ENCODE measurements at places on chromosomes 3 and 15.

- no peak for DNase-seq
These were observed 1099.3 kb downstream of the ROBO2 start for GRCh38 chr3:78139166-78139565.

DNA sequence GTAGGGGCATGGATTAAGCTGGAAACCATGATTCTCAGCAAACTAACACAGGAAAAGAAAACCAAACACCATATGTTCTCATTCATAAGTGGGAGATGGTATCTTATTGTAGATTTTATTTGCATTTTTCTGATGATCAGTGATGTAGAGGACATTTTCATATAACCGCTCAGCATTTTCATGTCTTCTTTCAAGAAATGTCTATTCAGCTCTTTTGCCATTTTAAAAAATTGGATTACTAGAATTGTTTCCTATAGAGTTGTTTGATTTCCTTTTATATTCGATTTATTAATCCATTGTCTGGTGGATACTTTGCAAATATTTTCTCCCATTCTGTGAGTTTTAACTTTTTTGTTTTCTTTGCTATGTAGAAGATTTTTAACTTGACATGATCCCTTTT, 682.2 kb upstream of the BCHE start:
- no peak for DNase-seq

DNA sequence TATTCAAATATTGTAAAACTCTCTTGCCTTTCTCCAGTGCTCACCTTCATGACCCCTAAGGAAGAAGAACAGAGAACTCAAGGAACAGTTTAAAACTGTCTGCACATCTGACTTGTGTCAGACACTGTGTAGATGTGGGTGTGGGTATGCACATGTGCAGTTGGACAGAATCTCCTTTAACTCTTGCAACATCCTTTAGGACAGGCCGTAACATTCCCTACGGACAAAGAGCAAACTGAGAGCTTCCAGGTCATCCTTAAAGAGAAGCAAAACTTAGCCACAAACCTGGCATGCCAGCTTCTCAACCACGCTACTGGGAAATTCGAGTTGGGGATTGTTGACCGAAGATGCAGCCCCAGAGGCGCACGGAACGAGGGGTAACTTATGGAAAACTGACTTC, 4.1 kb upstream of the SFMBT1 start:
- no peak for DNase-seq

GRCh38 chr3:144409319-144409718, 437.7 kb downstream of the DIPK2A start:
- no peak for DNase-seq

DNA sequence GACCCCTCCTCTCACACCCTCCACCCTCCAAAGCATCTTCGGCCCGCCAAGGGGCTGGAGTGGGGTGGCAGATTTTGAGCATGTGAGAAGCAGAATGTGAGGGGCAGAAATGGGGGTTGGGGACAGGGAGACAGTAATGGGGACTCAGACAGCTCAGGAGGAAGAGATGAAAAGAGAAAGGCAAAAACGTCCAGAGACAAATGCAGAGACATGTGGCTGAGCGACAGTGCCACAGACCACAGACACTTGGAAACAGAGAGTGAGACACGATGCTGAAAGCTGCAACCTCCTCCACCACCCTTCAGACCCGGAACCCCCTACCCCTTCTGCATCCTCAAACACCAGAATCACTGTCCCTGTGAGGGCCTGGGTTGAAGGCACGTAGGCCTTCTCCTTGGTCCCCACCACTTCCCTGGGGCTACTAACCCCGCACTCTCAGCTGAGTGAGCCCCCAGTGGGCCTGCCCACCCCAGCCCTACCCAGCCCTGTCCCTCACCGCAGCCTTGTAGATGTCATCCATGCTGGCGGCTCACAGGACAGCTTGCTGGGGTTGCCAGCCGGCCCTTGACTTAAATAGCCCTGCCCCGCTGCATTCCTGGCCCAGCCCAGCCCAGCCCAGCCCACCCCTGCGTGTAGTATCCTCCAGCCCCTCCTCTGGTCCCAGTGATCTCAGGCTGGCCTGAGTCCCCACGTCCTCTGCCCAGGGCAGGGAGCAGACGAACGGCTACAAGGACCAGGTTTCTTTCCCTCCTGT, at the start of gene TNNC1:
Gene TNNC1 (minus strand): TSS at position 546 of the 754 bp plus-strand sequence. CDS start 26 bp downstream, at position 520.
- no peak for DNase-seq

- peak; percentile 45 for DNase-seq
These were observed 145.0 kb downstream of the NEK10 start for GRCh38 chr3:27224197-27224596.

DNA sequence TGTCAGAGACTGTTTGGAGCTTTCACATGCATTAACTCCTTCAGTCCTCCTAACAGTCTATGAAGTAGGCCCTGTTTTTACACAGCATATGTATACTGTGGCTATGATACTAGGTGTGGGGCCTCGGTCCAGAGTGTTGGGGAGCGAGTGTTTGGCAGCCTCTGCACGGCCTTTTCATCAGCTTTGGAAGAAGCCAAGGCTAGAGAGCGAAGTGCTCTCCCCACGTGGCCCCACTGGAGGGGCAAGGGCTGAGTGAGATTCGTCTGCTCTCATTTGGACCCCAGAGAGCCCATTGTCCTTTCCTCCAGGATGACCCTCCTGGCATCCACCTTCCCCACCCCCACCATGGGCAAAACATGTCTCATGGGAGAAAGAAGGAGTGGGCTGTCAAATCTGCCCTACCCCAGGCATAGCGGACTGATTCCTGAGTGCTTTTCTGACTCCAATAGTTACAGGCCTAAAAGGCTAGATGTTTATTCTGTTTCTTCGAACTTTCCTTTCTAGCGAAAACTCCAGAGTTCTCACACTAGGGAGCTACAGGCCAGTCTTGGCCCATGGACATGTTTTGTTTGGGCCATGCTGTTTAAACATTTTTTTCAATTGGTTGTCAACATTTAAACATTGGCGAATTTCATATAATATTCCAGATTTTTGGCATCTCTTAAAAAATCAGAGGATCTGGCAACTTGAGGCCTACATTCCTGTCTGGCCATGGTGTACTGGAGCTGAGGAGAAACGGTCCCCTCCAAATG, 76.0 kb downstream of the EEFSEC start:
- no peak for DNase-seq

DNA sequence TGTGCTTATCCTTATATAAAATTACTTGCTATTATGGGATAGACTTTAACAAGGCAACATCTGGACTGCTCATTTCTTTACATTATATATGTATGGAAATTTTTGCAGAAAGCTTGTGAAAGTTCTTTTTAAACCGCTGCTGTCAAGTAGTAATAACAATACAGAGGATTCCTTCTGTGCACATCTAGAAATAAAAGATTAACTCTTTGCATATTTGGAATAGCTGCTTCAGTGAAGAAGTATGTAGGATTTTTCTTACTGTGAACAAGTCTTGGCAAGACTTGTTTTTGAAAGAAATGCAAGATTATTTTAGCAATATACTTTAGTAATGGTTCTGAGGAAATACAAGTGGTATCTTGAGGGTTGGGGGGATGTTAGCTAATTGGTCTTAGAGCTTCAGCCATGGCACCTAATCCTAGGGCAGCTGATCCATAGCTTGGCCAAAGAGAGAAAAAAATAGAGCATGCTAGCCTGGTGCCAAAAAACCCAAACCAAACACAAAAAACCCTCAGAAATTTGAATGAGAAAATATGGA, 4.3 kb downstream of the PRKCI start:
- no peak for DNase-seq

GRCh38 chr3:32743934-32744333, 58.9 kb downstream of the CNOT10 start:
- no peak for DNase-seq

DNA sequence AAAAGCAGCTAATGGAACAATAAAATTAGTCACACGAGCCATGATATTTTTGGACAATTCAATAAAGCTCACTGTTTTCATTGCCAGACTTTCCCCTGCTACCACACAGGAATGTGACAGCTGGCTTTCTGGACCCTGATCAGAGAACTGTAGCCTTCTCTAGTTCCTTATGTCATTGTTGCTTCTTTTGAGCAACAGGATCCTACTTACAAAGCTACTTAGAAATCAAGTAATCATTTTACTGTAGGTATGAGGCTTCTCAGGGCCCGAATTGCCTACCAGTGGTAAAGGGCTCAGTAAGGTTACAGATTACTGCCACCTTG, 94.3 kb upstream of the AADACL2 start:
- no peak for DNase-seq

DNA sequence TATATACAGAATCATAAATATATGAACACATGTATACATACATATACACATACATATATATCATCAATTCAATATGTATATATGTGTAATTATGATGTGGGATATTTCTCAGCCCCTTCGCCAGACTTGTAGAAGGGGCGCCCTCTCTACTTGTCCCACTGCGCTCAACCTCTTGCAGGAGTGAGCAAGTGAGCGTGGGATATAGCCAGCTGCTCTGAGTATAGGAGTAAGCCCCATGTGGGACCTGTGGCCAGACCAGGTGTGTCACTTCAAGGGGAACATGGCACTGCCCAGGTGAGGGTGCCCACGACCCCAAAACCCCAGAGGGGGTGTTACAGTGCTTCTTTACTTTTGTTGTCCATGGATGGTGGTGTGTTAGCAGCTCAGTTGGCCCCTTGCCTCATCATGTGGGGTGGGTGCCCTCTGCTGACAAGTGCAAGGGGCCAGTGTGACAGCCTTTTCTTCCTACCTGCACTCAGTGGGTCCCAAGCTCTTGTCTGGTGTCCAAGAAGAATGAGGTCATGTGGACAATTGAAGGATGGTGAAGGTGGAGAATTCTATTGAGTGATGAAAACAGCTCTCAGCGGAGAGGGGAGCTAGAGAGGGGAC, 304.1 kb downstream of the UNC13C start:
- no peak for DNase-seq
